ENCODE measurements at places on chromosomes 2 and 18.

DNA sequence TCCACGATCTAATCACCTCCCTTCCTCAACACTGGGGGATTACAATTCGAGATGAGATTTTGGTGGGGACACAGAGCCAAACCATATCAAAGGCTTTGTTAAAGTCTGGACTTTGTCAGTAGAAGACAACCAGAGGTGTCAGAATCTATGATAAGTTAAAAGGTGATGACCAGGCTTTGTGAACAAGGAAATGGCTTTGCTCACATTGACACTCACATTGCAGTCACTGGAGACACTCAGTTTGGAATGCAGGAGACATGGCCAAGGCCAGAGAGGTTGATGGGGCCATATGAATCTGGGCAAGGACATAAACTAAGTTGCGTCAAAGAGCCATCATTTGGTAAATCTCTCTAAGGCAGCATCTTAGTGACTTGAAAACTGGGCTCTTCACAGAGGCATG lies 678.2 kb upstream of the FSHR start:
- DNase-seq = no peak

DNA sequence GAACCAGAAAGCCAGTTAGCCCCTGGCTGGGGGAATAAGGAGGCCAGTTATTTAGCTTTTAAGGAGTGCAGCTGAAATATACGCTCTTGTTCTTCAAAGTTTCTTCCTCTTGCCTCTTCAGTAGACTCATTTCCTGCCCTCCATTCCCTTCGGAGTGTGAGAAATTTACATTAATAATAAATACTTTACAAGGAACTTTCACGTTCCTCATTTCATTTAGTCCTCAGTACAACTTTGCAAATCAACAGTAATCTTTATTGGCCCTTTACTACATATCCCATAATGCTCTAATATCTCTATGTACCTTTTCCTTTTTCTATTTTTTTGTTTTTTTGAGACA lies 15.6 kb downstream of the PLCD4 start:
- no peak for DNase-seq

DNA sequence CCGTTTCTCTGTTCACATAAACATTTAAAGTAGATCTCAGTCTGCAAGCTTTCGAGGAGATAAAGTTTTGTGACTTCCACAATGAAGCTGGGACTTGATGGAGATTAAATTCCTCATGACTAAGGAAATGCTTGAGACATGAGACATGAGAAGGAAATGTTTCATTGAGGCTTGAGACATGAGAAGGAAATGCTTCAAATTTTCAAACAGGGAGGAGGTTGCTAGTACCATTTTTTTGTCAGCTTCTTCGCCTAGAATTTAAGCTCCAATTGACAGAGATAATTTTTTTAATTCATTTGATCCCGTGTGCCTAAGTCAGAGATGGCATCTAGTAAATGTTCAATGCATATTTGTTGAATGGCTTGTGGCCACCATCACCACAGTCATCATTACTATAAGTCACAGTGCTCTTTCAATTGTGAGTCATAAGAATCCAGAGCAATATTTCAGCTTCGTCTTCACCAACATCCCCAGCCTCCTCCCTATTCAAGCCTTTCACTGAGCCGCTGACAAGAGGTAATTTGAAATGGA lies 543 bp upstream of the MARCHF4 start:
- no peak for DNase-seq

GRCh38 chr2:221444106-221444505 lies 128.0 kb downstream of the EPHA4 start:
- no peak for DNase-seq

GRCh38 chr2:119078796-119079195 lies 79.8 kb downstream of the C1QL2 start:
- no peak for DNase-seq

All from coronary artery (tissue), 2 donors.